Epithelial cell of umbilical artery (primary cell): ENCODE measurements at places on chromosomes 7 and 10. TPM values are rescaled to one million over a fixed set of nuclear protein-coding genes. Genes with fewer than 3 reads are reported as not detected.

Gene JAKMIP3
- total RNA-seq = under 0.01 TPM in 1 of 2 replicates, not detected in the other

Gene CFAP70
- 0.30 and 0.32 TPM in 2 replicates for total RNA-seq

Gene PPP1R3C
- 1.9 and 5.9 TPM in 2 replicates for total RNA-seq

Gene OR6V1
- not detected in 2 replicates for total RNA-seq

Gene GIMAP1
- total RNA-seq = 14.9 and 20.5 TPM in 2 replicates

Gene GRID2IP
- total RNA-seq = not detected in 2 replicates

Gene C7orf25
- total RNA-seq = 7.1 and 9.4 TPM in 2 replicates

Gene CYP2C19
- total RNA-seq = not detected in 2 replicates

Gene STAG3
- total RNA-seq = 0.65 and 1.1 TPM in 2 replicates

Gene PIK3CG
- 2.9 and 6.7 TPM in 2 replicates for total RNA-seq

Gene SLC25A40
- 10.4 and 12.5 TPM in 2 replicates for total RNA-seq

Gene CD36
- 0.15 and 0.32 TPM in 2 replicates for total RNA-seq

Gene LGI1
- not detected in 2 replicates for total RNA-seq

Gene CTAGE4
- 0.30 TPM in 1 of 2 replicates, not detected in the other for total RNA-seq

Gene UCMA
- total RNA-seq = not detected in 2 replicates

Gene BAIAP2L1
- total RNA-seq = under 0.01 TPM in 1 of 2 replicates, not detected in the other

Gene PRPF18
- 42.6 and 45.4 TPM in 2 replicates for total RNA-seq

Gene MRC1
- under 0.01 and 0.61 TPM in 2 replicates for total RNA-seq

Gene SORBS1
- 0.32 and 1.5 TPM in 2 replicates for total RNA-seq

Gene AQP1
- 3.6 and 9.3 TPM in 2 replicates for total RNA-seq

Gene IDI2
- total RNA-seq = not detected in 2 replicates

Gene RASA4B
- total RNA-seq = 0.65 and 3.2 TPM in 2 replicates

Gene PALD1
- 5.2 and 8.1 TPM in 2 replicates for total RNA-seq

Gene NPTX2
- total RNA-seq = 0.91 and 2.6 TPM in 2 replicates

Gene ATP6V0A4
- under 0.01 TPM in 2 replicates for total RNA-seq

Gene TAS2R3
- 0.32 and 0.76 TPM in 2 replicates for total RNA-seq

Gene DOCK4
- 138 and 229 TPM in 2 replicates for total RNA-seq

Gene DLX6
- not detected in 2 replicates for total RNA-seq

Gene SPOCK2
- 0.15 and 1.3 TPM in 2 replicates for total RNA-seq

Gene LIPF
- total RNA-seq = not detected in 2 replicates

Gene SNX10
- total RNA-seq = 0.32 and 0.61 TPM in 2 replicates

Gene CYP3A4
- not detected in 2 replicates for total RNA-seq

Gene SPDYE16
- total RNA-seq = not detected in 2 replicates

Gene LFNG
- 8.8 and 12.7 TPM in 2 replicates for total RNA-seq

Gene SRRM3
- 0.91 and 1.3 TPM in 2 replicates for total RNA-seq

Gene GPR141
- not detected in 2 replicates for total RNA-seq

Gene KIN
- total RNA-seq = 6.5 and 7.4 TPM in 2 replicates

Gene CACNA2D1
- total RNA-seq = 54.6 and 120 TPM in 2 replicates

Gene CNPY1
- not detected in 2 replicates for total RNA-seq

Gene ATOH7
- 0.15 TPM in 1 of 2 replicates, not detected in the other for total RNA-seq

Gene HTR5A
- not detected in 2 replicates for total RNA-seq

Gene SHH
- total RNA-seq = under 0.01 TPM in 1 of 2 replicates, not detected in the other

Gene MBLAC1
- 2.7 and 2.9 TPM in 2 replicates for total RNA-seq

Gene WIPF3
- total RNA-seq = not detected in 2 replicates

Gene HOXA3
- total RNA-seq = 1.4 and 3.6 TPM in 2 replicates

Gene GNGT1
- not detected in 2 replicates for total RNA-seq

Gene CLRN3
- total RNA-seq = not detected in 2 replicates

Gene ADAM22
- 0.32 and 0.76 TPM in 2 replicates for total RNA-seq

Gene TRIM50
- total RNA-seq = not detected in 2 replicates

Gene NKX2-3
- total RNA-seq = 4.4 and 5.2 TPM in 2 replicates

Gene ZNF804B
- not detected in 2 replicates for total RNA-seq

Gene CYP26C1
- 0.32 and 1.4 TPM in 2 replicates for total RNA-seq

Gene DHX32
- total RNA-seq = 43.9 and 44.1 TPM in 2 replicates

Gene ODAD2
- total RNA-seq = 0.32 and 0.91 TPM in 2 replicates

Gene SLC29A4
- total RNA-seq = 0.46 and 2.6 TPM in 2 replicates

Gene NUDCD3
- total RNA-seq = 74.4 and 80.7 TPM in 2 replicates

Gene CRHR2
- total RNA-seq = not detected in 2 replicates

Gene SPACDR
- total RNA-seq = 0.30 and 0.32 TPM in 2 replicates

Gene DIP2C
- total RNA-seq = 4.4 and 7.1 TPM in 2 replicates
